ENCODE measurements at places on chromosomes 7 and 10. TPM values are rescaled to one million over a fixed set of nuclear protein-coding genes. Genes with fewer than 3 reads are reported as not detected.
A peak's percentile ranks its signal among the peaks of the same experiment; 100 is the strongest.

Gene MYOZ1
- 1,915 TPM for total RNA-seq

DNA sequence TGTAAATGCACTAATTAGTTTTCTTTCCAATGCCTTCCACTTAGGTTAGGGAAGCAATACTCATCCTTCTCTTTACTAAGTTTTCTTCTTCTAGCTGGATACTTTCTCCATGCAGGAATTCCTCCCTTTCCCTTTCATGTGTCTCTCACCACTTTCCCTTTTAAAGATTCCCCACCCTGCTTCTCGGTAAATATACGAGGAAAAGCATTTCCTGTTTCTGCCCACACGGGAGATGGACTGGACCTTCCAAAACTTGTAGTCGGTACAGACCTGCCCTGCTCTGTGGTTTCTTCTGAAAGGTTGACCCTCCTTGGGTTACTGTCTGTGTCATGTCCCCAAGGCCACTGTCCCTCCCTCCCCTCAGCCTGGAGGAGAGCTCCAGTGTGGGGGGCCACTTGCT lies 58.9 kb upstream of the LYZL2 start:
- no peak for DNase-seq

Gene CPA2
- total RNA-seq: 0.32 TPM

DNA sequence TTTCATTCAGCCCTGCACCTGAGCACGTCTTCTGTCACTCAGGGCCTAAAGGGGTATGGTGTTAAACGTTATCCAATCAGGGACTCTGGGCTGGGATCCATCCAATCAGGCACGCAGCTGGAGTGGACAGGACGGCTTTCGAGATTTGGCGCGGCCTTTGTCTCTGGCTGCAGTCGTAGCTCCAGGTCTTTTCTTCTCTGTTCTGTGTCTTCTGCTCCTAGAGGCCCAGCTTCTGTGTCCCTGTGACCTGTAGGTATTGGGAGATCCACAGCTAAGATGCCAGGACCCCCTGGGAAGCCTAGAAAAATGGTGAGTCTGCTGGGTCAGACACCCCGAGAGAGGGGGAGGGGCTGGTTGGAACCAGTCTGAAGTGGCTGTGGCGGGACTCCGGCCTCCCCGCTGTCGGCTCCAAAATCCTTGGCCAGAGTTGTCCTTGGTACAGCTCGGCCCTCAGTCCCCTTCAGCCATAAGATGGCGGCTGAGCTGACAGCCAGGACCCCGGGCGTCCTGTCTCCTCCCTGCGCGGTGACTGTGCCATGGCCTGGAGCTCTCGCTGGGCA lies 11.7 kb upstream of the ZNF680 start:
- no peak for DNase-seq

Gene SNCG
- total RNA-seq: 11.9 TPM

DNA sequence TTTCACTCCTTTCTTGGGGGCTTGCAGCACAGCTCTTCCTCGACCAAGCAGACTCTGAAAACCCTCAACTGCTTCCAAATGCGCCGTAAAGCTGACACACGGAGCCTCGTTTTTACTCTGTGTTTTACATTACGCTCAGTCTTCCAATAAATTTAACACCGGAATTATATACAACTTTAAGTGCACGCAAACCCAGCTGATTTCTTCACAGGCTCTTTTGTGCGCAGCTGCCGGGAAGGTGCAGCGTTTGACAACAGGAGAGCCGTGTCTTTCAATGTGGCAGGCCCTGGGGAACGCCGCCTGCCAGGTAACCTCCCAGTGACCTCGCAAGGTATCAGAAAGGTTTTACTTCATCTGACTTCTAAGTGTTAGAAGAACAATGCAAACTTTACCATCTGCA lies 35.0 kb downstream of the GFRA1 start:
- DNase-seq: no peak

DNA sequence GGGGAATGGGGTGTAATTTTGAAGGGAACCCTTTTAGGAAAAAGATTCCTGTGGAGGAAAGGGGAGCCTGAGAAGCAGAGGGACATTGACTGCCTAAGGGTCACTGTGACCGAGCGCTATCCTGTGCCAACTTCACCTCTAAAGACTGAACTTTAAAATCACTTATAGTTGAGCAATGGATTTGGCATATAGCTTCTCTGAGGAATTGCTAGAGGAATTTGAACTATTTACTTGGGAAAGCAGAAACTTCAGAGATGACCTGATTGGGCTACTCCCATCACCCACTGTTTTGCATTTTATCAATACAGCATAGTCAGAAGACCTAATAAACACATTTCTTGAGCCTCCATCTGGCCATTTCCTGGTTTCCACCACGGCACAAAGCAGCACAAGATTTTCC lies 23.7 kb upstream of the WNT16 start:
- DNase-seq: no peak

Gene MDFIC
- total RNA-seq: 5.5 TPM

DNA sequence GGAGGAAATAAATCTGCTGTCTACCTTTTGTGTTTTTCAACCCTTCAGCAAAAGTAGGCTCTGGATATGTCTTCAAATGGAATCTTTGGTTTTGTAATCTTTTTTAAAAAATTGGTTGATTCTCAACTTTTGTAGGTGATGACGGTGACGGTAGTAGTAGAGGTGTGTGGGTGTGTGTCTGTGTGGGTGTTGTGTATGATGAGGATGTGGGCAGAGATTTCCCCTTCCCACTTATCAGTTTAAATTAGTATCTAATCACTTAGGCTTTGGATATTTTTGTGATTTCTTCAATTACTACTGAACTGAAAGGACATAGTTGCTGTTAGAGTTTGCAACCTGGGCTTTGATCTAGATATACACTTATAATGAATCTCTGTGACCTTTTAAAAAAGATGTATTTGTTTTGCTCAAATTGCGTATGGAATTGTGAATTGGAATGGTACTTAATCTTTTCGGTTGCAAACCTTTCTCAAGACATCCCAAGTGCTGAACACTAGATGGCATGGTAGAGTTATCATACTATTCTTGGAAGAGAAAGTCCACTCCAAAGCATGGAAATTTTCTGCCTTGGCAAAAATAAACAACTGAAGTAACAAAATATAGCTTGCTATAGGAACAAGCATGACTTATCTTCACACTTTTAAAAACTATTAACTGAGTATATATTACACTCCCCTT lies 51.9 kb upstream of the A1CF start:
- DNase-seq: no peak

GRCh38 chr10:80075781-80076180 lies 2.7 kb upstream of the TMEM254 start:
- no peak for DNase-seq

- DNase-seq: no peak
Measured at GRCh38 chr7:101684983-101685330, 55.9 kb upstream of the MYL10 start.

DNA sequence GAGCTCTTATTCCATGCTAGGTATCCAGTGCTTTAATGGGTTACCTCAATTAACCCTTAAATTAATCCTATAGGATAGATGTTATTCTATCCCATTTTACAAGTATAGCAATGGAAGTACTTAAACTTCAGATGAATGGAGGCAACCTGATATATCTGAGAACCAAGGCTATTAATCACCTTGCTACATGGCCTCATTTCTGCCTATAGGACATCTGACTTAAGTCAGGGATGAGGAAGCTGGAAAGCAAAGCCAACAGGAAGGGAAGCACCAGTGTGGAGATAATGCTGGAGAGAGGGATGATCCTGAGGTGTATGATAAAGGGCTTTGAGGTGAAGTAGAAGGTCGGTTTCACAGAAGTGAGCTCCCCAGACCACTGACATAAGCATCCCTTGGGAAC lies 132.3 kb downstream of the CHN2 start:
- DNase-seq: no peak

- peak; percentile 97 for DNase-seq
Measured at GRCh38 chr7:100100420-100101015, 679 bp downstream of the MCM7 start.
